Activated gamma-delta T cell (primary cell): ENCODE measurements at places on chromosomes 4 and X.

GRCh38 chr4:84366161-84366560 lies 132.9 kb downstream of the NKX6-1 start:
- no peak for DNase-seq

DNA sequence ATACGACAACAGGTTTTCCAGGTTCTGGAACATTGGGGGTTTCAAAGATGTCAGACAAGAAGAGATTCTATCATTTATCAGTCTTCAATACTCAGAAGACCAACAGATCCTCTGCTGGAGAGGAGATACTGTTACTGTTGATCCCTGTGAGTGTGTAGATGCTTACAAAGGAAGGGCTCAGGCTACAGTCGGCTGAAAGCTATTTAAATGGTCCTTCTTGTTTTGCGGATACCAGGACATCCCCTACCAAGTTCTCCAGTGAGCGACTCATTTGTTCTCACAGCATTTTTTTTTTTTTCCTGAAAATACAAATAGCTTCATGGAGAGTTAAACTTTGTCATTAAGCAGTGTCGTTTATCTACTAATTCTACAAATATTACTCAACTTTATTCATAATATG lies 201.6 kb downstream of the CAMK2D start:
- DNase-seq: no peak

- no peak for DNase-seq
These were observed 13.6 kb downstream of the RGS12 start for GRCh38 chr4:3306450-3306849.

GRCh38 chr4:73259571-73260090 lies 1.0 kb upstream of the ANKRD17 start:
- DNase-seq: no peak
